ENCODE measurements at places on chromosomes 5 and 9.

DNA sequence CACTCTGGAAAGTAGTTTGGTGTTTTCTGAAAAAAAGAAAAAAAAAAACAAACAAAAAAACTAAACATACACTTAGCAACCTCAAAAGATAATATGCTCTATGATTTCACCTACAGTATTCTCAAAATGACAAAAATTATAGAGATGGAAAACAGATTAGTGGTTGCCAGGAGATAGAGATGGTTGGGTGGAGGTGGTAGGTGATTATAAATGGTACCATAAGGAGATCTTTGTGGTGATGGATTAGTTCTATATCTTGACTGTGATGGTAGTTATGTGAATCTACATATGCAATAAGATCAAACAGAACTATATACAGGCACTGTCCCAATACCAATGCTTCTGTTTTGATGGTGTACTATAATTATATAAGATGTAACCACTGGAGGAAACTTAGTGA is 32.0 kb downstream of the PTBP3 start:
- no peak for DNase-seq

GRCh38 chr5:153572411-153573145 is 82.1 kb downstream of the GRIA1 start:
- no peak for DNase-seq

- DNase-seq, result no peak
Observed at GRCh38 chr9:19479874-19480273, 71.1 kb downstream of the ACER2 start.

- no peak for DNase-seq
Observed at GRCh38 chr5:153969563-153969895, 69.2 kb downstream of the FAM114A2 start.

GRCh38 chr5:135446206-135446605 is 942 bp downstream of the DCANP1 start:
- DNase-seq, result no peak

DNA sequence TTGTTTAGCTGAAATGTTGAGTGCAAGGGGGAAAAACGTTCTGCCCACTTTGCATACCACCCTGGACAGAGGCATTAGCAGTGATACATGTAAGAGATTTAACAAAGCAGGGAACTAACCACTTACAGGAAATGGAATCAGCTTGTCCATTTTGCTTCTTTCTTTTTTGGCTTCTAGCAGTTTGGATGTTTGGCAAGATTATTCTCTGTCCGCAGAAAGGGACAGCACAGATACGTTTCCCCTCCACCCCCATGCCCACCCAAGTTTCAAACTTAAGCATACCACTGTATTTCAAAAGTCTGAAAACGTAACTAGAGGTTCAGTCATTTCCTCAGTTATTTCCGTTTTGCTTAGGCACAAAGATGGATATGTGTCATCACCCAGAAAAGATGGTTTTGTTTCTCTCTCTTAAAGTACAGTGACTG is 118.4 kb downstream of the GDNF start:
- no peak for DNase-seq

DNA sequence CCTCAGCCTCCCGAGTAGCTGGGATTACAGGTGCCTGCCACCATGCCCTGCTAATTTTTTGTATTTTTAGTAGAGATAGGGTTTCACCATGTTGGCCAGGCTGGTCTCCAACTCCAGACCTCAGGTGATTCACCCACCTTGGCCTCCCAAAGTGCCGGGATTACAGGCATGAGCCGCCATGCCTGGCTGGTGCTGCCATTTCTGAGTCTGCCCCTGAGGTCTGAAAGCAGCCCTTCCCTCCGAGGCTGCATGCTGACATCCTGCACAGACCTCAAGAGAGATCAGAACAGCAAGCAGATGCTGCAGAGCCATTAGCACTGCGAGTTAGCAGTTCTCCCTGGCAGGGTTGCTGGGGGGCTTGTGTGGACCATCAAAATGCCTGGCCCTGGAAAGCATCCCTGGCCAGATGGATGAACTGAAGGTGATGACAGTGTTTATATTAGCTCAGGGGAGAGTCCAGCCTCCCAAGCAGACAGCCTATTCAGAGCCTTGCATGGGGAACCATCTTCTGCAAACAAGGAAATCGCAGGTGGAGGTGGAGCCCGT is 176.5 kb upstream of the PANK3 start:
- DNase-seq, result no peak

DNA sequence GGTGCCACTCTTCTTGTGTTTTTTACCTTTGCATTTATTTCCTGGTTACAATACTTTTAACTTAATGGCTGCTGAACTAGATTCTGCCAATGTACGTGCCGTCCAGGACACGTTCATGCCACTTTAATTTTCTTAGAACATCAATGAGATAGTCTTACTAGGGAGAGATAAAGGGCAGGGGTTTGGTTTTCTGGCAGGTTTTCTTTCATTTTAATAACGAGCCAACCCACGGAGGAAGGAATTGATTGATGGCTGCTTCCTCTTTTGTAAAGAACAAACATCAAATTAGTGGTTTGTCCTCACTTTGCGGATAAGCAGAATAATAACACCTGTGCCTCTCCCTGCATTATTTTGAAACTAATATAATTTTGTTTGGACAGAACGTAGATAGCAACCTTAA is 135.7 kb downstream of the DOCK8 start:
- no peak for DNase-seq

- no peak for DNase-seq
Observed at GRCh38 chr9:130372057-130372456, 72.7 kb upstream of the ASS1 start.

Data from 8988T (cell line).